Inflammatory macrophage (primary cell): ENCODE measurements at places on chromosomes 12 and 14.

- no peak for DNase-seq
Observed at GRCh38 chr12:3149515-3150307, 72.5 kb downstream of the TSPAN9 start.

GRCh38 chr12:105107171-105107493, 399 bp upstream of the WASHC4 start:
- peak; percentile 71 for DNase-seq

GRCh38 chr12:52045794-52046199, 5.4 kb upstream of the NR4A1 start:
- peak; percentile 83 for DNase-seq

DNA sequence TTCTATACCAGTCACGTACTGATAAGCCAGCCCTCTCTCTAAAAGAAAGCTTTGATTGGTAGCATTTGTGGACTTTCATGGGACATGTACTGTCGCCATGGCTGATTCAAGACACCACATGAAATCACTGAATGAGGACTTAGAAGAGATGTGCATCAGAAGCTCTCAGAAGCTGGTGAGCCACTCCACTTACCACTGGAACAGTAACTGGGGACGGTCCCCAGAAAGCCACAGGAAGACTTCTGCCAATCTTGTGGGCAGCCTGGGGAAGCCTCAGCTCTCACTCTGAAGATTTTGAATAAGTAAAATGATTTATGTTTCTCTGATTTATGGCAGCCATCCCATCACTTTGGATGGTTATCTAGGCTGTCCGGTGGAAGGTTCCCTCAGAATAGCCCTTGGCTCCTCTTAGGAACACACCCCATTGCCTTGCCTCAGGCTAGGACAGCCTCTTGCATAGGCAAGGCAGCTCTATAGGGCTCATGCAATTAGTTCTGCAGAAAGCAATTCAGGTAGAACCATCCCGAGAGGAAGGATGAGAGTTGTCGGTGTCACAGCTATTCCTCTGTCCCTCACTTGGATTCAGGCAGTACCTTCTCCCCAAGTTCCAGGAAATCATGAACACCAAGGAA, 9.8 kb downstream of the DHRS1 start:
- no peak for DNase-seq

GRCh38 chr14:35254736-35255135, 37.4 kb upstream of the PSMA6 start:
- DNase-seq = peak; percentile 64

GRCh38 chr12:63846238-63846967, 1.9 kb downstream of the SRGAP1 start:
- DNase-seq = no peak

DNA sequence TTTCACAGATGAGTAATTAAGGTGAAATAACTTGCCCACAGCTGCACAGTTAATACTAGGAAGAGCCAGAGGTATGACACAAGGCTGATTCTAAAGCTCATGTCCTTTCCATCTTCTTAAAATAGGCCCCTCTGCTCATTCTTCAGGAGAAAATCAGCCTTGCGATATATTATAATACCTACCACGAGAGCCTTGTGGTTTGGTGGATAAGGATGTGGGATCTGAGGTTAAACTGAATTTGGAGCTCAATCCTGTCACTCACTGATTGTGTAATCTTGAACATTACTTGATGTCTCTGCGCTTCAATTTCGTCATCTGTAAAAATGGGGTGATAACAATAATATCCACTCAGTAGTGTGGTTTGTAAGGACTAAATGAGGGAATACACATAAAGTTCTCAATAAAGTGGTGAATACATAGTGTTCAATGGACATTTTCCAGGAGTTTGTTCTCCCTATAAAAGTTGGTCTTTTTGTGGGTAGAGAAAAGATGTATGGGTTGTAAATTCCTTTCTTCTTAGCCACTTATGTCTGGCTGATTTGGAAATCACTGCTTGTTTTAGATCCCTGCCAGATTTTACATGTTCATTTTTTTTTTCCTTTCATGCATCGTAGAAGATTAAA, 25.1 kb upstream of the ATP2B1 start:
- DNase-seq = peak; percentile 47

DNA sequence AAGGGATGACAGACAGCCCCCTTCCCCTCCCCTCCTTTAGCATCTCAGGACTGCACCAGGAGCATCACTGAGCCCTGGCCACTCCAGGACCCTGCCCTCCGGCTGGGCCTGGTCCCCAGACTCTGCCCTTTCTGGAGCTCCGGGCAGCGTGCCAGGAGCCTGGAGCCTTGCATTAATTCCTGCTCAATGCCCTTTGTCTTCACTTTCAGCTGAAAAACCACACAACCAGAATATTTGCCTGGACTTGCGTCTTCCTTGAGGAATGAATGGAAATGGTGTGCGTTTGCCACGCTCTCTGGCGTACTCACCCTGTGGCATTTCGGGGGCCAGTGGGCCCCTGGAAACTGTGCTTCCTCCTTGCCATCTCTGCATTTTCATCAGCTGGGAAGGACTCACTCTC, 8.5 kb upstream of the RFLNA start:
- no peak for DNase-seq

DNA sequence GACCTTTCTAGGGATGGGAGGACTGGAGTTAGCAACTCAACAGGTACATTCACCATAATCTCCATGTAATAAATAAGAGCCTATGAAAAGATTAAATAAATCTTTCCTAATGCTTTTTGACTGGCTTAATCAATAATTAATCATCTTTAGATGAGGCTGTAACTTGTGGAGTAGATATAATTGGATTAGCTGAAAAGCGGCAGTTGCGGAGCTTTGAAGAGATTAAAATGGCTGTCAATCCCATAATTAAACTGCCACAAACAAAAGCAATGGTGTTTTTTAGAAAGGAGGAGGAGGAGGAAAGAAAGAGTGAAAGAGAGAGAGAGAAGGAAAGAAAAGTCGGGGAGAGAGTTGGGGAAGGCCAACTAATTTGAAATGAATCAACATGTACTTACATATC, 70.7 kb upstream of the TMEM263 start:
- DNase-seq = no peak

DNA sequence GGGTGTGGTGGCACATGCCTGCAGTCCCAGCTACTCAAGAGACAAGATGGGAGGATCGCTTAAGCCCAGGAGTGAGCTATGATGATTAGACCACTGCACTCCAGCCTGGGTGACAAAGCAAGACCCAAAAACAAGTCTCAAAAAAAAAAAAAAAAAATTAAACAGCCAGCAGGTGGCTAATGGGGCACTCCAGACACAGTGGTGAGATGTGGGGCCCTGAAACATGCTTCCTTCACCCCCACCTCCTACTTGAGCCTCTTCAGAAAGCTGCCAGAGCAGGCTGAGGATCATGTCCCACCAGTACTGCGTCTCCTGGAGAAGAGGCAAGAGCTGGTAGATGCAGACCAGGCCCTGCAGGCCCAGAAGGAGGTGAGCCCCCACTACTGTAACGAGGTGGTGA, 2.1 kb downstream of the CFAP73 start:
- no peak for DNase-seq

GRCh38 chr14:66025779-66026178, 460.4 kb upstream of the CCDC196 start:
- no peak for DNase-seq

- no peak for DNase-seq
Observed at GRCh38 chr14:56731187-56731586, 79.1 kb downstream of the OTX2 start.

- DNase-seq = peak; percentile 79
Observed at GRCh38 chr12:110577864-110578693, 5.0 kb downstream of the PPTC7 start.

DNA sequence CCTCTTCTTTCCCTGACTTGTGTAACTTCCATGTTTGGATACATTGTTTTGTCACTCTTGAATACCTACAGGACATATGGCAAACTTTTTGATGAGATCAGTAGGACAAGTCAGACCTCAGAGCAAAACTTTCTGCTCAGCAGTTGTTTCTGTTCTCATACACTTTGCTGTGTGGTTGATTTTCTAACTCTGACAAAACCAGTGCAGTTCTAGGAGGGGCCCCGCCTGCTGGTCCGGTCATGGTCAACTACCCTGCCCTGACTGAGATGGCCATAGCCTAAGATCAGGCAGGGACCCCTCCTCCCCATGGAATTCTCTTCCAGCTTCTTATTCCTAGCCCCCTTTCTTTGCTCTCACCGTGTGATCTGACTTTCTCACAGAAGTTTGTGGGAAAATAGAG, 92.8 kb downstream of the OTOGL start:
- no peak for DNase-seq

DNA sequence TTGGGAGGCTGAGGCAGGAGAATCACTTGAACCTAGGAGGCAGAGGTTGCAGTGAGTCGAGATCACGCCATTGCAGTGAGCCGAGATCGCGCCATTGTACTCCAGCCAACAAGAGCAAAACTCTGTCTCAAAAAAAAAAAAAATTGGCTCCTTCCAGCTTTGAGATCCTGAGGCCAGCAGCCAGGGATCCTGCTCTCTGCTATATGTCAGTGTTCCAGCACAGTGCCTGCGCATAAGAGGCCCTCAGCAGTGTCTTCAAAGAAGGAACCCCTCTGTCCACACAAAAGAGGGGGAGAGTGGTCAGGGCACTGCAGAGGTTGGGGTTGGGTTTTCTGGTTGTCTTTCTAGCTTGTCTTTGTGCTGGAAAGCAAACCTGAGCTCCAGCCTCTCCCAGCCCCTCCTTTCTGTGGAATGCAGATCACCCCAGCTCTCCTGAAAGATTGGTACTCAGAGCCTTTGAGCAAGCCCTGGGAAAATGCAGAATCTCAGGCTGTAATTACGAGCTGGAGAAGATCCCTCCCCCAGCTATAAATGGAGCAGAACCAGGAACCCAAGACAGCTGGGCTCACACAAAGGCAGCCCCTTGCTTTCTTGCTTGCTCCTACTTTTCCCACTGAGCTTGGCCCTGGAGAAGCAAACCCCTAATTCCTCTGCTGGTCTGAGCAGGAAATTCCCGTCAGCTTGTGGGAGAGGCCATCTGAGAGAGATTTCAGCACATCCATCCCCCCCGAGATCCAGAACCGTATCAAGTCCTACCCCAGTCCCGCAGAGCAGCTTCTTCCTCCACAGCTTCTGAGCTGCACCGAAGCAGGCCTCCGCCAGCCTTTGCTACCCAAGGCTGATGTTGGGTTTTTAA, 205.7 kb downstream of the ZFP36L1 start:
- no peak for DNase-seq

GRCh38 chr14:103129301-103130016, 6.2 kb downstream of the TNFAIP2 start:
- no peak for DNase-seq
